Mesothelial cell of epicardium (in vitro differentiated cells): ENCODE measurements at places on chromosomes 2 and 18.

DNA sequence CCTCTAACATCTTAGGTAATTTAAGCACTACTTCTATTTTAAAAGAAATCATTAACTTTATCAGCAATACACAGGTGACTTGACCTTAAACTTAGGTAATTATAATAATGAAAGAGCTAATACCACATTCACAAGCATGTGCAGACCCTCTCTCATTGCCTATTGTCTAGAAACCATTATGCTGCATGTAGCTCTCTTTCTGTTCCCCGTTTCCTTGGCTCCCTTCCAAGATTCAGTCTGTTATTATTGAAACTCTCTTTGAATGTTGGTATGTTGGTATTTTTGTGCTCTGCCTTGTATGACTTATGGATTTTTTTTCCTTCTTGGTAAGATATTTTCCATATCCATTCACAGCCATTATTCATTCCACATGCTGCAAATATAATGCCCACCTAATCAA is 201.2 kb downstream of the CDCA7 start:
- no peak for DNase-seq

DNA sequence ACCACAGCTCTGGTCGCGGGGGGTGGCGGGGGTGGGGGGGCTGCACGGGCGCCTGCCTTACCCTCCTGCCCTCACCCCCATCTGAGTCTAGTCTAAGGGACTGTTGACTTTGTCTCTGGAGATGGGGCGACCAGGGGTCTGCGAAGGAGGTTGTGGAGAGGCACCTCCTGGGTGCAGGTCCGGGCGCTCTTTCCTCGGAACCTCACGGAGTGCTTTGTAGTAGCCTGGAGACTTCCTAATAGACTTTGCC is 141.3 kb downstream of the MEIS1 start:
- DNase-seq: no peak

DNA sequence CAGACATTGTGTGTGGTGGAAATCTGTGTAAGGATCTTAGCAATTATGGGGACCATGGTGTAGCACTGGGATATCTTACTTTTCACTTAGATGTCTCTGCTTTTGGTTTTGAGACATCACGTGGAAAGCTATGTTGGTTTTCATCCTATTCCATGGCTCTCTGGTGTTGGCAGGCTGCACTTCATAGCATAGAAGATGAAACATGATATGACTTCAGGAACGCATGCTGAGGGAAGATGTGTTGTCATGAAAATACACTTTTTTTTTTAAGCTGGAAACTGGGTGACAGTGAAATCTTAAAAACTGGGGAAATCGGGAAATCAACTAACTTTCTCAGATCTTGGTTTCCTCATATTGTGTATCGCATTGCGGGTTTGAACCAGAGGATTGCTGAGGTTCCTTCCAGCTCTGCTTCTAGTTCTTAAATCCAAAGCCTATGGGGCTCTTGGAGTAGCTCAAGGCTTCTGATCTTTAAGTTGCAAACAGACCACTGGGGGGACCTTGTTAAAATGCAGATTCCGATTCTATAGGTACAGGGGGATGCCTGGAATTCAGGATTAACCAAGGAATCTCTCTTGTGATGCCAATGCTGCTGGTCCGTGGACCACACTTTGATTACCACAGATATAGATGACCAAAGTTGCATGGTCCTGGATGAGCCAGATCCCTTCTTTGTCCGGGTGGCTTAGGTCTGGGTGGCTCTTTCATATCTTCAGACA is 160.7 kb downstream of the SH3RF3 start:
- DNase-seq: no peak

- DNase-seq: no peak
Measured at GRCh38 chr2:102834523-102835273, 72.9 kb downstream of the TMEM182 start.

DNA sequence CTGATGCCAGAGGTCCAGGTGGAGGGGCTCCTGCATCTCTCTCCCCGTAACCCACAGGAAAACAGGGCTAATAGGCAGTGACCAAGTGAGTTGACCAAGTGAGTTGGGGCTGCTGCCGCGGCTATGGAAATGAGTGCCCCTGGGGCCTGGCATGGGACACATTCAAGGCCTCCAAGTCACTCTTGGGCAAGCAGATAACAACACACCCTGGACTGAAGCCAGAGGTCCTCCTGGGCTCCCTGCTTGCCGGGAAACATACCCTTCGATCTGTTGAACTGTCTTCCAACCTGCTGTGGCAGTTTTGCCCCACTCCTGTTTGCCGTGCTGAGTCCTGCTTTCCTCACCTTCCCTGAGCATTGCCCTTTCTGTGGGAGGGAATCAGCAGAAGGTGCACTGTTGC is 89.2 kb downstream of the LIPG start:
- no peak for DNase-seq
